ENCODE measurements at places on chromosomes 3 and 15.
A peak's percentile ranks its signal among the peaks of the same experiment; 100 is the strongest.

GRCh38 chr3:52532517-52532837 is 1.2 kb downstream of the NT5DC2 start:
- DNase-seq: no peak

DNA sequence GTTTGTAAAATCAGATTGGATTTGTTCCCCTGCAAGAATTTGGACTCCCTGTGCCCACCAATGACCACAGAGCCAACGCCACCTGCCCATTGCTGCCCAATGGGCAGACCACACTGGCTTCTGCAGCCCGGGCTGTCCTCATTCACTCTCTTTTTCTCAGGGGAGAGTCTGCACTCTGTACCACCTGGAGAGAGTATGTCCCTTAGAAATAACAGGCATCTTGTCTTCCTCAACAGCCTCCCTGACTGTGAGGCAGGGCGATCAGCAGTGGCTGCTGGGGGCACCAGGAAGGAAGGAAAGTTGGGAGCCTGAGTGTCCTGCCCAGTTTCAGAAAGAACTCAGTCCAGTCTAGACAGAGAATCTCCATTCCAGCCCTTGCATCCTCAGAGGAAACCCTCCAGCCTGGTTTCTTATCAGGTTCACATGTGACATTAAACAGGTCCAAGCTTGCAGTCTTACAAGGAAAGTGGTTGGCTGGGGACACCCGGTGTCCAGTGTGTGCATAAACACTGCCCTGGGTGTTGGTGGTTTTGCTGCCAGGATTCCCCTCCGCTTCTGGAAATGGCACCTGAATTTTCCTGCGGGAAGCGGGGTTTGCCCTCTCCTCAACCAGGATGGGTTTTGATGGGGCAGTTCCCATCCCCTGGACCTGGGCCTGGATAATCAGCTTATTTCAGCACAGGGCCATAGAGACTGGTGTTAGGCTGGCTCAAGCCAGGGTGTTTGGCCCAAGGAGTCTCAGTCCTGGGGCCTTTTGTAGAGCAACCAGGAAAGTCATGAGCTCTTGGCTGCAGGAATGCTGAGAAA is 37.2 kb downstream of the SSUH2 start:
- DNase-seq: peak; percentile 11

- no peak for DNase-seq
Measured at GRCh38 chr15:92075764-92076163, 222.3 kb downstream of the SLCO3A1 start.

GRCh38 chr3:136270179-136270578 is 20.0 kb downstream of the PCCB start:
- DNase-seq: no peak

DNA sequence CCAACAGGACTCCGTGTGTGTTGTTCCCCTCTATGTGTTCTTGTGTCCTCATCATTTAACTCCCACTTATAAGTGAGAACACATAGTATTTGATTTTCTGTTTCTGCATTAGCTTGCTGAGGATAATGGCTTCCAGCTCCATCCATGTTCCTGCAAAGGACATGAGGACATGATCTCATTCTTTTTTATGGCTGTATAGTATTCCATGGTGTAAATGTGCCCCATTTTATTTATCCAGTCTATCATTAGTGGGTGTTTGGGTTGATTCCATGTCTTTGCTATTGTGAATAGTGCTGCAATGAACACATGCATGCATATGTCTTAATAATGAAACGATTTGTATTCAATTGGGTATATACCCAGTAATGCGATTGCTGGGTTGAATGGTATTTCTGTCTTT is 28.5 kb upstream of the TOP2B start:
- DNase-seq: no peak

GRCh38 chr15:74449095-74449494 is 11.9 kb downstream of the UBL7 start:
- DNase-seq: no peak

GRCh38 chr3:142962520-142963233 is 797 bp downstream of the PAQR9 start:
- DNase-seq: no peak

- no peak for DNase-seq
Measured at GRCh38 chr3:11430624-11431023, 158.4 kb downstream of the ATG7 start.

GRCh38 chr3:177833332-177833731 is 636.0 kb upstream of the TBL1XR1 start:
- no peak for DNase-seq

DNA sequence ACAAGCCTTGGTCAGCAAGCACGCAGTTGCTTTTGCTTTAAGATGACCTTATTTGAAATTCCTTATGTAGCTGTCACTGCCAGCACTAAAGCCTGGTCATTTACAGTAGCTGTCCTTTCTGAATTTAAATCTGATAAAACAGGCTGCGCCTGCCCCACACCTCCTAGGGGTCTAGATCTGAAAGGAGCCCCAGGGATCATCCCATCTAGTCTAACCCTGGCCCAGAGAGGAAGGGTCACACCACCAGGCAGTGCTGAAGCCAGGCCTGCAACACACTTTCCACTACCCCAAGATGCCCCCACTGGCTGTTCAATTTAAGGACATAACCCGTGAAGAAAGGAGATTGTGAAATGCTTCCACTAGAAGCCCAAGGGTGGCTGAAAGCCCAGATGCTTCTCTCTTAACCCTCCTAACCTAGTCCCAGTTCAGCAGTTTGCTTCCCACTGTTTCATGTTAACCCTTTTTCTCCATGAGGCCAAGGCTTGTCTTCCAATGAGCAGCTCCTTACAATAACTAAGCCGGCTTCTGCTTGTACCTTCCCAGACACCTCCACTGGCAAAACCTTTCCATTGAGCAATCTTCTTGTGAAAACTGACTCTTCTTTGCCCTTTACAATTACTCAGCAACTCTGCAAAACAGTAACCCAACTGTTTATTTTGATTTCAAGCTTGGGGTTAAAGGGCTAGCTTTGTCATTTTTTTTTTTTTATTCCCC is 198.9 kb upstream of the LPP start:
- DNase-seq: no peak

DNA sequence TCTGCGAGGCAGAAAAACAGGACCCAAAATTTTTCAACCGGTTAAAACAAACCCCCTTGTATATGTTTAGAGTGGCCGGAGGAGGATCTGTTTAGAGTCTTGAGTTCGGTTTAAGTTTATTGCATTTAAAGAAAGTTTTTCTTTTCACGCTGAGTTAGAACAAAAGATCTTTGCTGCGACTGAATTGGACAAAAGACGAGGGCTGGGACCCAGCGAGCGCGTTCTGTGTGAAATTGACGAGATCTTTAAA is 9.8 kb downstream of the NR2F2 start:
- DNase-seq: no peak

GRCh38 chr15:57118013-57118799 is 199.8 kb downstream of the TCF12 start:
- no peak for DNase-seq

DNA sequence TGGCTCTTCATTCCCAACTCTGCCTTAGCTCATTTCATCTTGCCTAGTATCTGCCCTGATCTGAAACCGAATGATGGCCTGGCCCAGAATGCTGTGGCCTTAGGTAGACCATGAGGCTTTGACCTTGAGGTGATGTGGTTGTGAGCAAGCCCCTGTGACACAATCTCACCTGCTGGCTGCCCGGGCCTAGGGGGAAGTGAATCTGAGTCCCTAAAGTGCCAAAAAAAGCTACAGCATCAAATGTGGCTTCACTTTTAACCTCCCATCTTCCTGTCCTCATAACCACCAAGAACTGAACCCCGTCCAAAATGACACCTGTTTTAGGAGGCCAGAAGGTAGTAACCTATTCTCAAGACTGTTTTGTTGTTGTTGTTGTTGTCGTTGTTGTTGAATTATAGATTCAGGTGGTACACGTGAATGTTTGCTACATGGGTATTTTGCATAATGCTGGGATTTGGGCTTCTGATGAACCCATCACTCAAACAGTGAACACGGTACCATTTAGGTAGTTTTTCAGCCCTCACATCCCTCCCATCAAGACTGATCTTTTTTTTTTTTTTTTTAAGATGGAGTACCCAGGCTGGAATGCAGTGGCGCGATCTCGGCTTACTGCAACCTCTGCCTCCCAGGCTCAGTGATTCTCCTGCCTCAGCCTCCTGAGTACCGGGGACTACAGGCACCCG is 54.6 kb downstream of the MCCC1 start:
- no peak for DNase-seq

- DNase-seq: peak; percentile 3
Measured at GRCh38 chr3:30319713-30320112, 286.7 kb upstream of the TGFBR2 start.

- DNase-seq: no peak
Measured at GRCh38 chr15:80251428-80252120, 439 bp downstream of the CTXND1 start.

DNA sequence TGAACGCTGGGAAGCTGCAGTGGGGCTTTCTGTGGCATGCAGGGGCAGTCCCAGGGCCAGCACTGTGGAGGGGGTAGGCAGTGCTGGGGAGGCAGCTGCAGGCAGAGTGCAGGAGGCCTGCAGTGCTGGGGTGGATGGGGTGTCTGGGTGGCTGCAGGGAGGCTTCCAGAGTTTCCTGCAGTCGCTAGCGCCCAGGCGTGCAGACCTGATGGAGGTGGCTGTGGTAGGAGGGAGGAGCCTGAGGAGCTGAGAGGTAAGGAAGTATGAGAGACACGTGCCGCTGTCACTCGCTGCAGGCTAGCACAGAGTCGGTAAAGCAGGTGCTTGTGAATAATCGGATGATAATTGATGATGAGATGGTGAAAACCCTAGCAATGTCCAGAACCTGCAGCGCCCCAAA is 16.3 kb downstream of the SYNM start:
- DNase-seq: no peak

GRCh38 chr3:39147711-39148434 is 5.5 kb downstream of the CSRNP1 start:
- peak; percentile 19 for DNase-seq

DNA sequence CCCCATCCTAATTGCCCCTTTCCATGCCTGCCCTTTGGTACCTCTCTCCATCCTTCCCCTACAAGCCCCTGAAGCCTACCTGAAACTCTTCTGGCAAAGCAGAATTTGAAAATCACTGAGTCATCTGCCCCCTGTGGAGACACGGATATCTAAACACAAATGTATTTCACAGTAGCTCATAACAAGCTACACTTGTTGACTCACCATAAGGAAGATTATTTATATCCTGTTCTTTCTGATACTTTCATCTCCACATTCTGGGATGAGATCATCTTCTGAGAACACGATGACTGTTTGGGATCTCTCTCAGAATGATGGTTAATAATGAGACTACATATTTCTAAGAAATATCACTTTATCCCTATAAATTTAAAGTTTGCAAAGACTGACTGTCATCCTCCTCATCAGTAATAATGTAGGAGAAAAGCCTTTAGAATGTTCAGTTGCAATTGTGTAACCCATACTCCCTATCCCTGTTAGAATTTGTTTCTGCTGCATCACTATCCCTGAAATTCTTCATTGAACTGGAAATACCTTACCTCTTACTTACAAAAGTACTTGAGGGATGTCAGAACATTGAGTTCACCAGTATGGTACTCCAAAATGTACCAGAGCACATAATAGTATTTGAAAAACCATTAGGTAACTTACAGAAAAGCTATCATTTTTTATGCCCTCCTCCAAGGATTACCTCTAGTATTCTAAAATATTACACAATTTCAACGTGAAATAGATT is 116.1 kb upstream of the IL12A start:
- DNase-seq: no peak

GRCh38 chr3:171364500-171364899 is 95.7 kb downstream of the TNIK start:
- DNase-seq: no peak

- DNase-seq: peak; percentile 88
Measured at GRCh38 chr3:148079370-148079769, 618.3 kb upstream of the AGTR1 start.

- no peak for DNase-seq
Measured at GRCh38 chr3:30357897-30358296, 248.5 kb upstream of the TGFBR2 start.

DNA sequence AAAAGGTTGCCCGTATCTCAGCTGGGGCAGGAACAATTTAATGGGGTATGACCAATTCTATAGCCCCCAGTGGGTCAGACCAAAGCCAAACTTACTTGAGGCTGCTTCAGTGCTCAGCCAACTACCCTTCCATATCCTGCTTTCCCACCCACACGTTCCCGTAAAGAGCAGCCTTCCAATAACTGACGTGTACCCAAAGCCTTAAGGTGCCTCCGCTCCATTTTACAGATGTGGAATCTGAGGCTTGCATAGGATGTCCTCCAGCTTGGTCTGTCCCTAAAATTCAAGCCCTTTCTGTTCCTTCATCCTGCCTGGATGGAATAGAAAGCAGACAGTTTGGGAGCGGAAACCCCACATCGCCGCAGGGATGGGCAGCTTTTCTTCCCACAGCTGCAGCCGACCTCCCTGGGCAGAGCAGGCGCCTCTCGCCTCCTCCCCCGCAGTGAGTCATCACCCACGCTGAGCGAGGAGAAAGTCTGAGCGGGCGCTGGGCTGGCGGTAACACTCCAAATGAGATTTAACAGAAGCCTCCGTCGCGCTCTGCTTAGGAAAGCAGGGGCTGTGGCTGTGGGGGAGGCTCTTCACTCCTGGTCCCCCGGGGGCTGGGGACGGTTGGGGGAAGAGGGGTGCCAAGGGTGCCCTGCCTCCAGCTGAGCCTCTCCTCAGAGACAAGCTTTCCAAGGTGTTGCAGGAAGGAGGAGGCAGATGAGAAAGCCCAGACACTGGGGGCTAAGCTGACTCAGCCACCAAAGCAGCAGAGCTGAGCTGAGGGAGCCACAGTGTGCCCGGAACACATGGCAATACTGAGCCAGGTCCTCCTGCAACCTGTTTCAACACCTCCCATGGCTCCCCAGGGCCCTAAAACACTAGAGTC is 57.8 kb upstream of the HRH1 start:
- no peak for DNase-seq

- no peak for DNase-seq
Measured at GRCh38 chr3:194117104-194117845, 18.7 kb upstream of the HES1 start.

GRCh38 chr3:99962703-99963102 is 145.0 kb downstream of the CMSS1 start:
- DNase-seq: no peak

DNA sequence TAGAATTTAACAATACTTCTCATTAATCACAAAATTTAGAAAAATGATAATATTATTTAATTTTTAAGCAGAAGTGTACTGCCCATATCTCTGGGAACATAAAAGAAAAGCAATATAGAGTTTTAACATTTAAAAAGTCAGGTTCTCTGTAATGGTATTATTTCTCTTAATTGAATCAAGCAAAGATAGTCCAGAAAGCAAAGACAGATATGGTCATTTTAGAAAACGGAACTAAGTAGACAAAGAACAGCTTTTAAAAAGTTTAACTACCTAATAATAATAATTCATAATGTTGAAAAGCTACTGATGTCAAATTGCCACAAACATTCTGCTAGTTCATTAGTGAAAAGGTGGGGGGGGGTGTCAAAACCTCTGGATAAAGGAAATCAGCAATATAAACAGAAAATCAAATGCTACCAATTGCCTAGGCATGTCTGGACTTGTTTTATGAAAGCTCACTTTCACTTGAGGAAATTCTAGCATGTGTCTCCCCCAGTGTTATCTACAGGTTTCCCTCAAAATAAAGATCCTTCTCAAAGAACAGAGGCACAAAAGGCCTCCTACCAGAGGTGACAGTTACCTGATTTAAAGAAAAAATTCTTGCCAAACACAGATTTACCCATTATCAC is 1.7 kb downstream of the ZMAT3 start:
- no peak for DNase-seq

GRCh38 chr3:142215106-142215505 is 10.3 kb downstream of the GK5 start:
- no peak for DNase-seq
